ENCODE measurements at places on chromosomes 12 and 14.

GRCh38 chr14:102178806-102179205 lies 39.1 kb downstream of the WDR20 start:
- DNase-seq = no peak

- DNase-seq = no peak
Observed at GRCh38 chr12:79012636-79013035, 148.1 kb downstream of the SYT1 start.

DNA sequence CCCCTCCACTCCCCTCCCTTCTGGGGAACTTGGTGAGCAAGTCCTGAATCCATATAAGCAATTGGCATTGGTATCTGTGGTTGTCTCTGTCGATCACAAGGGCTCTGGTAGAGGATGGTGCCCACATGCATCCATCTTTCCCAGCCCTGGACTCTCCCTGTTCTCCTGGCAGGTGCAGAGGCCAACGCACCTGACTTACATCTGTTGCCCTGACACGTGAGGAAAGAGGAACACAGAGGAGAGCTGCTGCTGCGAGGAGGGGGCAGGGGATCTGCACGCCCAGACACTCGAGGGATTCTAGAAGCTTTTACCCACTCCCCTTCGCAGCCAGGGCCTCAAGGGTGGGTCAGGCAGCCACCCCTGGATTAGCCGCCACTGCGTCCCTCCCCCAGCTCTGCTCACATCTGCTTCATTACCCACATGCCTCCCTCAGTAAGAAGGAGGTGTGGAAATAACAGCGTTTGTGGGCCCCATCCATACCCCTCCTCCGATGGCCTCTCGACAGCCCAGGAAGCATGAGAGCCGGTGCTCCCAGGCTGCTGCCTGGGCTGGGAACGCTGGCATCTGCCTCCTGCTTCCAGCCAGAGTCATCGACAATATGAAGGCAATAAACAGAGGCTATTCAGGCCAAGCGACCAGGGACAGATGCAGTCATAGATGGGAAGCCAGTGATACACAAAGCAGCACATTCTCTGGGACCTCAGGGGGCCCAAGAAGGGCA lies 56.5 kb downstream of the KDM2B start:
- DNase-seq = no peak

GRCh38 chr12:7151532-7151931 lies 21.4 kb downstream of the CLSTN3 start:
- no peak for DNase-seq

- DNase-seq = no peak
Observed at GRCh38 chr12:121620333-121620891, 5.9 kb upstream of the ORAI1 start.

DNA sequence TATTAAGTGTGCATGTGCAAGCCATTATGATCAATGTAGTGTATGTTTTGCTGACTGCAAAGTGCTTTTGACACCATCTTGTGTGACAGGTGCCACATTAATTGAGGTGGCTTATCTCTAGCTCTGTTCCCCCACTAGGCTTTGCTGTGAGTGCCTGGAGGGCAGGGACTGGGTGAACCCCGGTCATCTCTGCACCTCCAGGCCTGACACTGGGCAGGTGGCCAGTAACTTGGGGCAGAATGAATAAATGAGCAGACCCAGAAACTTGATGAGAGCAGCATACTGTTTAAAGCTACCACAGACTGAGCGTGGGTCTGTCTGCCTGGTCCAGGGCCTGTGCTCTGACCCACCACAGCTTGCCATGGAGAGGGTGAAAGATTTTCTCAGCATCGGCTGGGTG lies 151.6 kb downstream of the CALM1 start:
- DNase-seq = no peak

GRCh38 chr14:77892381-77892871 lies 92.5 kb downstream of the ADCK1 start:
- DNase-seq = no peak

GRCh38 chr12:82069931-82070514 lies 288.2 kb downstream of the CCDC59 start:
- no peak for DNase-seq

DNA sequence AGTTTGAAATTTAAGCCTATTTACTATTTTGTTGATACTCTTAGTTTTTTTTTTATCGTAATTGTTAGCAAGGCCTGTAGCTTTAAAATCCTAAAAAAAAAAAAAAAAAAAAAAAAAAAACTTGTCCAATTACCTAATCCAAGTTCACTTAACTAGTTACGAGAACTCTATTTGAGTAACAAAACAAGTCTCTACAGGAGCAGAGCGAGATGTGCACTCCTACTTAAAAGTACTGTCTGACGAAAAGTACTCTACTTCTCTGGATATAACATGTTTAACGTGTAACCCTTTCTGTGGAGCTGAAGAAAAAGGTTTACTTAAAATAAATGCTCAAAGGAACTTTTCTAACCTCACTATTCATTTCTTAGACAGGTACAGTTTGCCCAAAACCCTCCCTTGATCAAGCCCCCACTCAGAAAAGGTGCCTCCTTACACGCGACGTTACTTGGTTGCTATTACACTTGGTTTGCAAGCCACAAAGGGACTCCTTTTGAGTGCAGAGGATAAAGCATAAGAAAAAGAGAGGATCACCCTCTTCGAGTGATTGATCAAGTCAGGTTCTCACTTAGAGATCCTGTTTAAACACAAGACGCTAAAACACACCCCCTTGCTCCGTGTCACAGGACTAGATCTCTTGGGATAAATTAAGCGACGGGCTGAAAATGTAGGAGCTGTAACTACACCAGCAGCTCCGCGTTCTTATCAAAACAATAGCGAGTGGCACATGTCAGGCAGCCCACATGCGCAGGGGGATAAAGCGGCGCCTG lies 2.2 kb downstream of the BAZ1A start:
- DNase-seq = no peak

GRCh38 chr14:105383083-105383730 lies 15.1 kb upstream of the TEX22 start:
- DNase-seq = no peak

- no peak for DNase-seq
Observed at GRCh38 chr14:31208546-31209424, 1.2 kb upstream of the HECTD1 start.

DNA sequence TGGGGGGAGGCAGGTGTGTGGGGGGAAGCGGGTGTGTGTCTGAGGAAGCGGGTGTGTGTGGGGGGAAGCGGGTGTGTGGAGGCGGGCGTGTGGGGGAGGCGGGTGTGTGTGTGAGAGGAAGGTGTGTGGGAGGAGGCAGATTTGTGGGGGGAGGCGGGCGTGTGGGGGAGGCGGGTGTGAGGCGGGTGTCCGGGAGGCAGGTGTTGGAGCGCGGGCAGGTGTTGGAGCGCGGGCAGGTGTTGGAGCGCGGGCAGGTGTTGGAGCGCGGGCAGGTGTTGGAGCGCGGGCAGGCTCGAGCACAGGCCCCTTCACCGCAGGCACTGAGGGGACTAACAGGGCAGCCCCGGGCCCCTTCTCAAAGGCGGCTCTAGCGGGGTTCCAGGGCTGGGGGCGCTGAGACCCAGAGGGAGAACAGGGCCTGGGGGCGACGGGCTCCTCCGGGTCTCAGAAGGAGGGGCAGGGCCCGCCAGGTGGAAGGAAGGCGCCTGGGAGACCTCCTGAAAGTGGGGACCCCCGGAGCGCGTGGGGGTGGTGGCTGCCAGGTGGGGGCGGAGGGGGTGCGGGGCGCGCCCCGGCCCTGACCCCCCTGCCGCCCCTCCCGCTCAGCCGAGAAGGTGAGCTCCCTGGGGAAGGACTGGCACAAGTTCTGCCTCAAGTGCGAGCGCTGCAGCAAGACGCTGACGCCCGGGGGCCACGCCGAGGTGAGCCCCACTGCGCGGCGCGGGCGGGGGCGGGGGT lies 3.2 kb downstream of the CRIP2 start:
- no peak for DNase-seq

DNA sequence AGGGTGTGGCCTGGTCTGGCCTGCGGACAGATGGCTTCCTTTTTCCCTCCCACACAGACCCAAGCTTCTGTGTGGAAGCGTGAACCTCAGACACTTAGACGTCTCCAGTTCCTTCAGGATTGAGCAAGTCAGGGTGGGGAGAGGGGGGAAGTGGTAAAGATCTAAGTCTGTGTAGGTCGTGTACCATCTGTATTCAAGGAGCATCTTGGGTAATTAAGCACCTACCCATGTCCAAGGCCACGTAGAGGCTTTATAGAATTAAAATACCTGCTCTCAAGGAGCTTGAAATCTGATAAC lies 1.7 kb downstream of the AVIL start:
- no peak for DNase-seq

- peak; percentile 70 for DNase-seq
Observed at GRCh38 chr14:91303091-91303923, 58.8 kb upstream of the GPR68 start.

DNA sequence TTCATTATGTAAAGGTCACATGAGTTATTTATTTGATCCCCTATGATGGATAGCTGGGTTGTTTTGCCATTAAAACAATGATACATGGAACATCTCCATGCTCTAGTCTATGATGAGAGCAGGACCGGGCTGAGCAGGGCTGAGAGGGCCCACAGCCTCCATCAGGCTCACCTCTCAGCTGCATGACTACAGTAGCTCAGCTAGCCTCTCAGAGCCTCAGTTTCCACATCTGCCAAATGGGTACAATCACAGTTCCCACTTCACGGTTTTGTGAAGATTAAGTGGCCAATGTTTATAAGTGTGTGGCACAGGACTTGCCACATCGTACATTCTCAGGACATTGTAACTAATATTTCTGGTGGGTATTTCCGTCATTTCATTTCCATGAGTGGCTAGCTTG lies 19.9 kb upstream of the MYL2 start:
- DNase-seq = no peak

DNA sequence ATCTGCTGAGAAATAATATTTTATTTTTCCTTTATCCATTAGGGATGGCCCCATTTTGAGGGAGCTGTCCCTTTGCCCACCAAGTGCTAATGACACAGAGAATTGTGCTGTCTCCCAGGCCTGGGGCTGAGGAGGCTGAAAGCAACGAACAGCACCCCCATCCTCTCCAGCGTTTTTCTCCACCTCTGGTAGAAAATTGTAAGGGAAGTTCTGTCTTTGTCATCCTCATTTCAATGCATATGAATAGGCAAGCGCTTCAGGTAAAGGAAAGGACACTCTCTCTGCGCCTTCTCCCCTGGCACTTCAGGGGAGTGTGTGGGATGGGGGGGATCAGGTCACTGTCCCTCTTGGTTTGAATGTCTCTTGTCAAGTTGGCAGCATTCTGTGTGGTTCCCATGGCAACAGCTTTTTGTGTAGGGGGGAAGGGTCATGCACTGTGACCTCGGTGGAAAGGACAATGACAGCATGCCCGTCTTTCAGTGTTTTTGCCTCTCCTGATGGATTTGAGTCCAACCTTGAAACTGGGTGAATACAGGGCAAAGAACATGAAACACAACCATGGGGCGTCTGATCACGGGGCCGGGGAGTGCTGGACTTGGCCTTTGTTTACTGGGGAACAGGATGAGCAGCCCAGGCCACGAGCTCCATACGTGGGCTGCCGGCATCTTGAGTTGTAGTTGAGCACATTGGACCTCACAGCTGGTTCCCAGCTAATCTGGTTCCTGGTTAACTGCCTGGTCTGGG lies 230.2 kb downstream of the VRK1 start:
- no peak for DNase-seq

DNA sequence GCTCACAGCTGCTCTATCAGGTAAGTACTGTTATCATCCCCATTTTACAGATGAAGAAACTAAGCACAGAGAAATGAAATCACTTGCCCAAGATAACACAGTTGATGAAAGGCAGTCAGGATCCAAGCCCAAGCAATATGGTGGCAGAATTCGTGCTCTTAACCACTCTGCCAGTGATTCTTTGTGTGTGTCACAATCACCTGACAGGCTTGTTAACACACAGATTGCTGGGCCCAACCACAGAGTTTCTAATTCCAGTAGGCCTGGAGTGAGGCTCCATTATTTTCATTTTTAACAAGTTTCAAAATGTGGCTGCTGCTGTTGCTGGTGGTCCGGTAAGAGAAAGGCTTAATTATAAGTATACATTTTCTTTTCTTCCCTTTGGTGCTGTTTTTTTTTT lies 134.2 kb downstream of the TGFB3 start:
- no peak for DNase-seq

All from stimulated activated naive CD8-positive, alpha-beta T cell treated with anti-CD3 and anti-CD28 coated beads, Interleukin-15, amount 100 ng/mL, for 72 hours (primary cell).